Kidney (tissue), 22 donors: ENCODE measurements at places on chromosomes 5 and 9. TPM values are rescaled to one million over a fixed set of nuclear protein-coding genes. Genes with fewer than 3 reads are reported as not detected.

GRCh38 chr9:108552459-108553040 lies 303.2 kb downstream of the ACTL7B start:
- no peaks in the 10 kb centered on the region for H3K36me3 ChIP-seq
- no peak overlapping the region for H3K27ac ChIP-seq
- H3K4me3 ChIP-seq = no peak overlapping the region

The IFNA2 gene
- total RNA-seq = not detected

DNA sequence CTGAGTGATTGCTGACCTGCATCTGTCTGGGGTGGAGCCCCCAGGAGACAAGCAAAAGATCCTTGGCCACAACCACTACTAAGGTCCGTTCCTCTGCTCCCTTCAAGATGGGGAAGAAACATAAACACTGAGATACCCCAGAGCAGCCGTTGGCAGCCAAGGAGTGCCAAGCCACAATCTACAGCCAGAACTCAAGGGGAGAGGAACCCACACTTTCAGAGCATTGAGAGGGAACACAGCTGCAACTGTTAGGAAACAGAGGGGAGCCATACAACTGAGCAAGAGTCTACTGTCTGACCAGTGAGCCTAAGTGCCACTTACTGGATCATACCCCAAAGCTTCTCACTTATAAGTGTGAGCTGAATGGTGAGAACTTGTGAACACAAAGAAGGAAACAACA lies 44.6 kb upstream of the ADRB2 start:
- no peaks in the 10 kb centered on the region for H3K36me3 ChIP-seq
- no peak for DNase-seq
- H3K27ac ChIP-seq = no peak overlapping the region
- no peaks in the 10 kb centered on the region for H3K27me3 ChIP-seq

DNA sequence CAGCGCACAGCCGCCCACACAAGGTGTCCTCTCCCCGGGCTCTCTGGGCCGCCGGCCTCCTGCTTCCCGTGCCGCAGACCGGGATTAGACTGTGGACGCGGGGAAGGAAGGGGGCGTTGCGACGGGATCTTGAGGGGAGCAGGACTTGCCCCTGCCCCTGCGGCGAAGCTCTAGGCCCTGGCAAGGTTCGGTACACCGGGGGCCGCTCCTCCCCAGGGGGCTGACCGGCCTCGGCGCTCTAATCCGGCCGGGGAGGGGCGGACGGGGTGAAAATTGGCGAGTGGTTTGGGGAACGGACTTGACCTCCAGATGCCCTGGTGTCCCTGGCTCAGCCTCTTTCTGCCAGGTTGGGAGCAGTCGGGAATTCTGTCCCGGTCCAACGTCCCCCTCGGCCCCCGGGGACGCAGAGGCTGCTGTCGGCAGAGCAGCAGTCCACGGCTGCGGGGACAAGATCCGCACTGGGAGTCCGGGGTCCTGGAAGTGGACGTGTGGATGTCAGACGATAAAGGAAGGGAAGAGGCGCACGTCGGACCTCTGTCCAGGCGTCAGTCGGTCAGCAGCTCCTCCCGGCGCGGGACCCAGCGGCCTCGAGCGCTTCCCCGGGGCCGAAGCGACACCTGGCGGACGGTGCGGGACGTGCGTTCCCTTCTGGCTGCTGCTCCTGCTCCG lies 1.9 kb upstream of the CNTFR start:
- H3K27me3 ChIP-seq = peaks cover 14% of the 10 kb centered on the region
- no peak overlapping the region for H3K27ac ChIP-seq
- peak; percentile 89 for DNase-seq
- peak overlapping the region; percentile 39 for H3K4me3 ChIP-seq
- no peaks in the 10 kb centered on the region for H3K36me3 ChIP-seq

DNA sequence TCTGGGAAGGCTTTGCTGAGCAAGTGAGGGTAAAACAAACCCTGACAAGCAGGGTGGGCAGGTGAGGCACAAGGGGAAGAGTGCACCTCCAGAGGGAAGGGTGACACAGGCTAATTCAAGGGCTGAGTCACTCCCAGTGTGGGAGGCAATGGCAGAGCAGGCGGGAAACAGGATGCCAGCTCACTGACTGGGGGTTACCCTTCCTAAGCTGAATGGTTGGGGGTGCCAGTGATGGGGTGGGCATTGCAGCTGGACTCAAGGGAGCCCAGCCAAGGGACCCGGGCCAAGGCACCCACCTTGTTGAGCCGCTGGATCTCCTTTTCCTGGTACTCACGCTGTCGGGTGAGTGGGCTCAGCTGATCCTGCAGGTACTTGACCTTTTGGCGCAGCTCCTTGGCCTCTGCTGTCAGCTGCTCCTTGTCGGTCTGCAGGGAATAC lies 18.4 kb downstream of the GPX3 start:
- no peak overlapping the region for H3K4me3 ChIP-seq
- peak overlapping the region; percentile 73 for H3K27ac ChIP-seq
- H3K4me1 ChIP-seq = peaks cover 41% of the 10 kb centered on the region
- H3K36me3 ChIP-seq = peaks cover 73% of the 10 kb centered on the region
- H3K27me3 ChIP-seq = no peaks in the 10 kb centered on the region

DNA sequence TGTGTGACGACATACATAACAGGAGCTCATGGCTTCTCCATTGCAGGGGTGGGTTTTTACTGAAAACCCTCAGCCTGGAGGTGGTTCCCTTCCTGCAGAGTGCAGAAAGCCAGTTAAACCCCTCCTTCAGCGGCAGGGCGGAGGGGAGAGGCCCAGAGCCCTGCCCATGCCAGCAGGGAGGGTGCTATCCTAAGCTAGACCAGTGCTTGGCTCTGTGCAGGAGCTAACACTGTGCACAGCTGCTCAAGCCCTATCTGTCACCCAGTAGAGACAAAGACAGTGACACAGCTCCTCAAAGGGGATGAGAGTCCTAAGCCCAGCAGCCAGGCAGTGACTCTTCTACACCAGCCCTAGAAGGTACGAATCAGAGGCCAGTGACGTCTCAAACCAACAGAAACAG lies 70.0 kb upstream of the ZSWIM6 start:
- no peak for DNase-seq
- H3K36me3 ChIP-seq = no peaks in the 10 kb centered on the region
- no peaks in the 10 kb centered on the region for H3K27me3 ChIP-seq
- H3K4me1 ChIP-seq = no peaks in the 10 kb centered on the region
- H3K4me3 ChIP-seq = no peak overlapping the region

DNA sequence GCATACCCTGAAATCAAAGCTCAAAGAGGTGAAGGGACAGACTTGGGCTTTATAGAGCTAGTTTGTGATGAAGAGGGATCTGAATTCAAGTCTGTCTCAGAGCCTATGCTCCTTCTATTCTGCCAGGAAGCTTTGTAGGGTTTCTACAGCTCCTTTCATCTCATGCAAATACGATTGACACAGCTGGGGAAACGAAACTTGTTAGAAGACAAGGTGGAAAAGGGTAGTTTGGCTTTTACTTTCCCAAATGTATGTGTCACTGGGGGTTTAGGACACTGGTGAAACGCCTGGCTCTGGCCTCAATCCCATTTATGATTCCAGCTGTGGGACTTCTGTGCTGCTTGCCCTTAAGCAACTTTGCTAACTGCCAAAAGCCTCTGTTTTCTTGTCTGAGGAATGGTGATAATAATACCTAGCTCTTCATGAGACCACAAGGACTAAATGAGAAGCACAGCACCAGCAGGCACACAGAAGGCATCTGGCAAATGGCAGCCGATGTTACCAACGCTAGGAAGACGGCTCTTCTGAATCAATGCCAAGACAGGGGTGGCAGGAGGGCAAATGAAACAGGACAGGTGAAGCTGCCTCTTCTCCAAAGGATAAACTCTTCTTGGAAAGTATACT lies 70.3 kb upstream of the EQTN start:
- peaks cover 31% of the 10 kb centered on the region for H3K4me1 ChIP-seq
- H3K27me3 ChIP-seq = no peaks in the 10 kb centered on the region
- DNase-seq = no peak
- H3K36me3 ChIP-seq = no peaks in the 10 kb centered on the region

- no peak overlapping the region for H3K27ac ChIP-seq
- H3K4me3 ChIP-seq = no peak overlapping the region
- no peak for DNase-seq
- no peaks in the 10 kb centered on the region for H3K27me3 ChIP-seq
- no peaks in the 10 kb centered on the region for H3K36me3 ChIP-seq
These were observed 792.4 kb downstream of the PTPRD start for GRCh38 chr9:9820436-9820835.

The CDKN2A gene
- 4.1 TPM for total RNA-seq

The GRIN1 gene
- total RNA-seq = 0.47 TPM

The IL13 gene
- not detected for total RNA-seq

The C9 gene
- 4.5 TPM for total RNA-seq

- H3K4me3 ChIP-seq = no peak overlapping the region
- H3K36me3 ChIP-seq = no peaks in the 10 kb centered on the region
- H3K27me3 ChIP-seq = peaks cover 39% of the 10 kb centered on the region
- H3K4me1 ChIP-seq = no peaks in the 10 kb centered on the region
- no peak for DNase-seq
These were observed 22.8 kb downstream of the URM1 start for GRCh38 chr9:128393970-128394369.

GRCh38 chr5:142979636-142980035 lies 209.5 kb downstream of the ARHGAP26 start:
- DNase-seq = no peak
- H3K4me3 ChIP-seq = no peak overlapping the region
- H3K4me1 ChIP-seq = peaks cover 20% of the 10 kb centered on the region
- H3K27ac ChIP-seq = no peak overlapping the region

GRCh38 chr9:137505421-137506140 lies 44.6 kb downstream of the PNPLA7 start:
- H3K36me3 ChIP-seq = no peaks in the 10 kb centered on the region
- H3K4me1 ChIP-seq = no peaks in the 10 kb centered on the region
- no peak for DNase-seq
- no peak overlapping the region for H3K4me3 ChIP-seq
- H3K27me3 ChIP-seq = no peaks in the 10 kb centered on the region
- H3K27ac ChIP-seq = no peak overlapping the region

- peaks cover 7% of the 10 kb centered on the region for H3K36me3 ChIP-seq
- no peak overlapping the region for H3K27ac ChIP-seq
- no peaks in the 10 kb centered on the region for H3K4me1 ChIP-seq
- no peak overlapping the region for H3K4me3 ChIP-seq
These were observed 45.2 kb upstream of the HMCN2 start for GRCh38 chr9:130220352-130220751.

GRCh38 chr9:4220346-4220745 lies 79.5 kb downstream of the GLIS3 start:
- no peak overlapping the region for H3K27ac ChIP-seq
- H3K36me3 ChIP-seq = no peaks in the 10 kb centered on the region
- peaks cover 2% of the 10 kb centered on the region for H3K4me1 ChIP-seq
- DNase-seq = no peak
- no peaks in the 10 kb centered on the region for H3K27me3 ChIP-seq

The MAP1B gene
- total RNA-seq = 57.0 TPM

DNA sequence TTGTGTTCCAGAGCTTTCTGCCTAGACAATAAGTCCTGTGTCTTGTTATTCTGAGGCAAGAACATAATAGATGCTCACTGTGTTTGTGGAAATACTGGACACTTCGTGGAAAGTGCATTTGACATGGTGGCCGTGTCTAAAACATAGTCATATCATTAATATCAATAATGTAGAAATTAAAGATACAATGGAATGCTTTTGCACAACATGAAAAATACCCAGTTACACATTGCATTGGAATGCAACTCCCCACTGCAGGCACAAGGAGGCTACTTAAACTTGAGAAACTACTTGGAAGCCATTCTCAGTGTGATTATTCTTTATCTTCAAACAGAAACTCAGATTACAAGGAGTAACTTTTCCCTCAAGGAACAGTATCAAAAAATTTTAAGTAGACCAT lies 145.3 kb upstream of the ZNF462 start:
- no peak overlapping the region for H3K4me3 ChIP-seq
- no peak for DNase-seq
- no peaks in the 10 kb centered on the region for H3K36me3 ChIP-seq
- no peaks in the 10 kb centered on the region for H3K4me1 ChIP-seq
- H3K27ac ChIP-seq = no peak overlapping the region

DNA sequence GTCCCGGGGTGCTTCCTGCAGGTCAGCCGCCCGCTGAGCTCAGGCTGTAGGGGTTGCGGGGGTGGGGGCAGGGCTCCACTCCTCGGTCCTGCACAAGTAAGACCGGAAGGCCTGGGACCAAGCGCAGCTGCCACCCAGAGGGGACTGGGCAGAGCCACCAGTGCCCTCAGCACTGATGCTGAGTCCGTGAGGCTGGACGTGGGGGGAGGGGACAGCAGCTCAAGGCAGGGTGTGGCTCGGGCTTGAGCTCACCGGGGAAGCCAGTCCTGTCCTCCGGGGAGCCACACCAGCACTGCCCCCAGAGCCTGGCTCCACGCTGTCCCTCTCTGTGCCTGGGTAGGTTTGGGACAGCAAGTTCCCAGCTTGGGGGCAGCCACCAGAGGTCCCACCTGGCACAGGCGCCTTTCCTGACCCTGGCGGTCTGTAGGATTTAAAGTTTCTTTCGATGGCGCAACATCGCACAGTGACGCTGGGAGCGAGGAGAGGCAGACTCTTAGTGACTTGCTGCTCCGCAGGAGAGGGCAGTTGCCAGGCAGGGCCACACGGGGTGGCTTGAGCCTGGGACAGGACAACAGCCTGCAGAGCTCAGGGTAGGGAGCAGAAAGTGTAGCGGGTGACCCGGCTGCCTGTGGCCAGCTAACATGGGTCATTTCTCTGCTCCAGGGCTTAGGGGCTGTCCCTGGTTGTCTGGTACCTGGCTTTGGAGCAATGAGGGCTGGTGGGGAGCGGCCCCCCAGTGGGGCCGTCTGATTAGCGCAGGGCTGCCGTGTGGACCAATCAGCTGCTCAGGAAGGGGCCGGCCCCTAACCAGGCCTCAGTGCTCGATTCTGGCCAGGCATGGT lies 5.7 kb downstream of the LCN1 start:
- no peaks in the 10 kb centered on the region for H3K36me3 ChIP-seq
- H3K27me3 ChIP-seq = no peaks in the 10 kb centered on the region
- no peak for DNase-seq
- H3K4me3 ChIP-seq = no peak overlapping the region

GRCh38 chr5:178445534-178445933 lies 144.7 kb downstream of the COL23A1 start:
- no peak overlapping the region for H3K27ac ChIP-seq
- no peaks in the 10 kb centered on the region for H3K36me3 ChIP-seq
- no peaks in the 10 kb centered on the region for H3K4me1 ChIP-seq
- H3K4me3 ChIP-seq = no peak overlapping the region
- no peaks in the 10 kb centered on the region for H3K27me3 ChIP-seq

The SEMA6A gene
- 51.6 TPM for total RNA-seq

The NUTM2G gene
- total RNA-seq = not detected

GRCh38 chr9:123695386-123695785 lies 234.5 kb downstream of the DENND1A start:
- H3K27me3 ChIP-seq = no peaks in the 10 kb centered on the region
- no peaks in the 10 kb centered on the region for H3K36me3 ChIP-seq
- H3K4me3 ChIP-seq = no peak overlapping the region
- H3K4me1 ChIP-seq = peaks cover 2% of the 10 kb centered on the region
- no peak for DNase-seq
